ENCODE measurements at places on chromosomes 1 and 21.

GRCh38 chr1:183144752-183145151 is 41.3 kb upstream of the LAMC2 start:
- DNase-seq = no peak

GRCh38 chr1:231836227-231836893 is 209.8 kb downstream of the DISC1 start:
- DNase-seq = no peak

DNA sequence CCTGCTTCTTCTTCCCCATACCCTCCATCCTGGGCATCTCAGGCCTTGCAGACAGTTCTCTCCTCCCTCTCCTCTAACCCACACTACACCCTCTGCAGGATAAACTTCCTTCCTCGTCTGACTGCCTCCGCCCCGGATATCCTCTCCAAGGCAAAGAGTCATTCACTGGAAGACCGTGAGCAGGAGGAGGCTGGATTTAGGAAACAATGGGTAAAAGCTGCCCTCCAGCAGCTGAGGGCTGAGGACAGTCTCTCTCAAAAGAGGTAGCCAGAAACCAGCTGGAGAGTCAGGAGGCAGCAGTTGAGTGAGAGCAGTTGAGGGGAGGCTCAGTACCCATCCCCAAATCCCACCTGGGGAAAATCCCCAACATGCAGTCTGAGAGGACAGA is 1.4 kb downstream of the CSRP1 start:
- no peak for DNase-seq

DNA sequence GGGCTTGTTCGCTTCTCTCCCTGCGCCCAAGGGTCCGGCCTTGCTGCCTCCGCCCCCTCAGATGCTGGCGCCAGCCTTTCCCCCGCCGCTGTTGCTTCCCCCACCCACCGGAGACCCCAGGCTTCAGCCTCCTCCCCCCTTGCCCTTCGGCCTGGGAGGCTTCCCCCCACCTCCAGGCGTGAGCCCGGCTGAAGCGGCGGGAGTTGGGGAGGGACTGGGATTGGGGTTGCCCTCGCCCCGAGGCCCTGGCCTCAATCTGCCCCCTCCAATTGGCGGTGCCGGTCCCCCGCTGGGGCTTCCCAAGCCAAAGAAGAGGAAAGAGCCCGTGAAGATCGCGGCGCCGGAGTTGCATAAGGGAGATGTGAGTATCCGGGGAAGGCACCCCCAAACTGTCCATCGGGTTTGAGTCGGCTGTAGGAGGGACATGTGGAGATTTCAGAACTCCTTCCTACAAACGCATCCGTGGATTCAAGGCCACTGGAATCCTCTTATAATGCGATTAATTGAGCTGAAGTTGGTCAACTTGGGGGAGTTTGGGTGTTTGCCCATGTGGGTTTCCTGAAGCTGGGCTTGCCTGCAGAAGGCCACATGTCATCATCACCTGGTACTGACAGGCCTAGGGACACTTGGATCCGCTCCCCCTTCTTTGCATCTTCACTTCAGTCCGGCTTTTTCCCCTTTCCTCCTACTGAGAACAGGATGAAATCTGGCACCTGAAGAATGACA is 707 bp downstream of the PRCC start:
- no peak for DNase-seq

GRCh38 chr1:76027341-76027740 is 47.2 kb upstream of the ST6GALNAC3 start:
- no peak for DNase-seq

DNA sequence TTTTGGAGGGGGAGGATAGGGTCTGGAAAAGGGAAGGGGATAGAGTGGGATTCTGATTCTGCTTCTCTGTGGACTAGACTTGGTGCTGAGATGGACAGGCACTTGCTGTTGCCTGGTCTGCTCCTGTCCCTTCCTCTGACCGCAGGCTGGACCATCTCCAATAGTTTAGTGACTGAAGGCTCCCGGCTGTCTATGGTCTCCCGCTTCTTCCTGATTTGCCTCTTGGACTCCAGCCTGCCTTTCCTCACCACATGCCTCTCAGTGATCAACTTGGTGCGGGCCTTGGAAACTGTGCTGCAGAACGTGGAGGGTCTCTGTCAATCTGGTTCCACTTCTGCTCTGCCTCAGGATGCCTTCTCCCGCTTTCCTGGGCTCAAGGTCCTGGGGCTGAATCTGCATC is 6.3 kb upstream of the ZSCAN20 start:
- no peak for DNase-seq

DNA sequence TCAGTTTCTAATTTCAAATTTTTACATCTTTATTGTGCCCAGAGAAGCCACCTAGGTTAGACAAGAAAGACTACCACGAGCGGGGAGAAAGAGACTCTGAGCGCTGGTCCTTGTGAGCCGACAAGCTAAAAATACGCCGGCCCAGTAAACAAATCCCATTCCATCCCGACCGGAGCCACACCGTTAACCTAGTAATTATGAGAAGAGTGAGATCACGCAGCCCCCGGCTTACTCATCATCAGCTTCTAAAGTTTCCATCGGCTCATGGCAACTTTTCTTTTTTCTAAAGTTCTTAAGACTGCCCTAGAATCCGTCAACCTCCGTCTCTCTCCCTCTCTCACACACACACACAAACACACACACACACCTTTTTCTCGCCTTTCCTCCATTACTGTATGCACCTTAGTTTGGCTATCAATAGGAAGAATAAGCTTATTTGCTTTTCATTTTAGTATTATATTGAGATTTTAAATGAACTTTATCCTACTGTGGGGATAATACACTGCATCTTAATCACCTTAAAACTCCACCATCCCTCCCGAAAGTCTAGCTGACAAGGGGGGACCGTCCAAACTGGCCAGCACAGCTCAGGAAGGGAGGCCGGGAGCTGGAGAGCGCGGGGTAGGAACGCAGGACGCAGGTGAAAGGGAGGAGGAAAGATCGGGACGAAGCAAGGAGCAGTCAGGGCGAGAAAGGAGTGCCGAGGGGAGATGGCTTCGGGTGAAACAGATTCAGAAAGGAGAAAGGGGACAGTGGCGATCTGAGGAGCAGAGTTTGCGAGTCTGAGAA is 728 bp downstream of the OTUD7B start:
- DNase-seq = peak; percentile 26

- no peak for DNase-seq
Observed at GRCh38 chr1:191371626-191372025, 786.6 kb upstream of the RGS18 start.

- no peak for DNase-seq
Observed at GRCh38 chr1:186374303-186375151, 526 bp downstream of the TPR start.

GRCh38 chr1:228091084-228091483 is 8.6 kb downstream of the ARF1 start:
- no peak for DNase-seq

DNA sequence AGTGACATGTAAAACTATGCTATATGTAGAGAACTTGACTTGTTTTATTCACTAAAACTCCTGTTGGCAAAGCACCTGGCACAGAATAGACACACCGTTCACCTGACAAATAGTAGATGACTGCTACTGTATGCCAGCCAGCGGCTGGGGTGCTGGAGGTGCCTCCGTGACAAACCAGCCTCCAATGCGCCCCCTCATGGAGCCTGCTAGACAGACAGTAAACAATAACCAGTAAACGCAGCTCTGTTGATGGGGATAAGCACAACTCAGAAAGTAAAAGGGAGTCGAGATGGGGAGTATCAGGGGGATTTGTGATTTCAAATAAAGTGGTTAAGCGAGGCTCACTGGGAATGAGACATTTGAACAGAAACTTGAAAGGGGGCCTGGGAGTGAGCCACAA is 107.2 kb downstream of the PRDM2 start:
- no peak for DNase-seq

GRCh38 chr1:206468571-206468970 is 1.7 kb upstream of the IKBKE start:
- no peak for DNase-seq

GRCh38 chr21:38013741-38014140 is 97.5 kb upstream of the KCNJ6 start:
- DNase-seq = no peak

DNA sequence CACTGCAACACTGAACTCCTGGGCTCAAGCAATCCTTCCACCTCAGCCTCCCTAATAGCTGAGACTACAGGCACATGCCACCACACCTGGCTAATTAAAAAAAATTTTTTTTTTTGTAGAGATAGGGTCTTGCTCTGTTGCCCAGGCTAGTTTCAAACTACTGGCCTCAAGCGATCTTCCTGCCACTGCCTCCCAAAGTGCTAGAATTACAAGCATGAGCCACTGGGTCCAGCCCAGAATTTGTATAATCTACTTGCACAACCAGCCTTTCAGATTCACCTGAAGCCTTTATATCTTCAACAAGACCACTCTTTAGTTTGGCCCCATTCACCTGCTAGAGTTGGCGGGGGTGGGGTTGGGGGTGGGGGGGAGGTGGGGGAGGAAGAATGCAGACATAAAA is 181.7 kb upstream of the LMO4 start:
- DNase-seq = no peak

DNA sequence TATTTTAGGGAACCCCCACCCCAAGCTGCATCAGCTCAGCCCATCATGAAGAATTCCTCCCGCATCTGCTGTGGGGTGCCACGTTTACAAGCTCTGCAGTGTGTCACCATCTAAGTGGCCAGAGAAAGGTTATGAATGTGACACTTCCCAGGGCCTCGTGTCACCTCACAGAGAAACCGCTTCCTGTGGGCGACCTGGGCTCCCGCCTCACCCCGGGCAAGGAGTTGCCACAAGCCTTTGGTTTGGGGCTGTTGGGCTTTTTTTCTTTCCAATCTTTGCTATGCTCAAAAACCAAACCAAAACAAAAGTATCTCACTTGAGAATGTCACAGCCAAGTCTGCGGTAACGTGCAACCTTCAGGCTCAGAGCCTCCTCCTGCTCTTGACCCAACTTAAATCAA is 82.1 kb upstream of the ARHGEF16 start:
- no peak for DNase-seq

- no peak for DNase-seq
Observed at GRCh38 chr21:33543505-33544129, 779 bp downstream of the SON start.

DNA sequence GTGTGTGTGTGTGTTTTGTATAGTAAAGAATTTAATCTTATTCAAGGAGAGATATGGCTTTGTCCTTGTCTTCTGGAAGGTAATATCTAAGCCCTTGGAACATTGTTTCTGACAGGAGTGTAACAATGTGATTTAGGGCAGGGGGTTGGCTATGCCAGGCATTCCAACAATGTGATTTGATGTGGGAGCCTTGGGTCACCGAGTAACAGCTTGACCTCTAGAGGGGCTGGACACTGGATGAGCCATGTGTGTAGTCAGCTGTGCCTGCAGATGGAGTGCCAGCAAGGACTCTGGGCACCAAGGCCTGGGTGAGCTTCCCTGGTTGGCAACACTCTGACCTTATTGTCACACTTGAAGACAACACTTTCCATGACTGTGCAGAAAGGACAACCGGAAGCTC is 336.1 kb upstream of the ZP4 start:
- DNase-seq = no peak

DNA sequence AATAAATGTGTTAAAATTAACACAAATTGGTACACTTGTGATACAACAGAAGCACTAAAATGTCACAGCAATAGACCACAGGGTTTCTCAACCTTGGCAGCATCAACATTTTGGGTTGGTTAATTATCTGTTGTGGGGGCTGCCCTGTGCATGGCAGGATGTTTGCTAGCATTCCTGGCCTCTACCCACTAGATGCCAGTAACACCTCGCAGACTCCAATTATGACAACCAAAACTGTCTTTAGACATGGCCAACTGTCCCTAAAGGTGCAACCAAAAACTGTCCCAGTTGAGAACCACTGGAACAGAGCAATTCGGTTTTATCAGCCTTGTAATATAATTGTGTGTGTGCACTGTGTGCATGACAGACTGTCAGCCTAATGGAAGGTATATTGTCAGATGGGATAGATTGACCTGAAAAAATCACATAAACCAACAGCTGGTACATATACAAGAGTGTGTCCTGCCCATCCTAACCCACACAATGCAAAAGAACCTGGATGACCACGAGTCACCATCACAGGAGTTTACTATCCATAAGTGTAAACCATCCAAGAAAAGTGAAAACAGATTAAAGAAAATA is 13.5 kb upstream of the ERG start:
- no peak for DNase-seq

- no peak for DNase-seq
Observed at GRCh38 chr1:214550013-214550856, 1.2 kb downstream of the PTPN14 start.

DNA sequence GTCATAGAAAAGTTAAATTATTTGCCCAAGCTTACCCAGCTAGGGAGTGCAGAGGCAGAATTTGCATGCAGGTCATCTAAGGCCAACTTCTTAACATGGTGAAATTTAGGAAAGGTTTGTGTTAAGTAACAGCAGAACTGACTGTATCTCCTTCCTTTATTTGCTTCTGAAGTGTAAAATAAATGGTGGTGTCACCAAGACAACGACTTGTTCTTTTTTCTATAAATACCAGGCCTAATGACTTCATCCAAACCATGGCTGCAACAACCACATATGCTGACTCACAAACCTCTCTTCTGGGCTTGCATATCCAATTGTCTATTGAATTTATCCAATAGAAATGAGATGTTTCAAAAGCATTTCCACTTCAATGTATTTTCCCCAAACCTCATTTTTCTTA is 19.1 kb downstream of the COL24A1 start:
- no peak for DNase-seq

GRCh38 chr1:222586842-222587241 is 2.9 kb downstream of the TAF1A start:
- no peak for DNase-seq

- DNase-seq = no peak
Observed at GRCh38 chr1:207831517-207832327, 79.2 kb downstream of the CD34 start.

GRCh38 chr1:167964646-167965045 is 27.8 kb upstream of the MPC2 start:
- DNase-seq = no peak

DNA sequence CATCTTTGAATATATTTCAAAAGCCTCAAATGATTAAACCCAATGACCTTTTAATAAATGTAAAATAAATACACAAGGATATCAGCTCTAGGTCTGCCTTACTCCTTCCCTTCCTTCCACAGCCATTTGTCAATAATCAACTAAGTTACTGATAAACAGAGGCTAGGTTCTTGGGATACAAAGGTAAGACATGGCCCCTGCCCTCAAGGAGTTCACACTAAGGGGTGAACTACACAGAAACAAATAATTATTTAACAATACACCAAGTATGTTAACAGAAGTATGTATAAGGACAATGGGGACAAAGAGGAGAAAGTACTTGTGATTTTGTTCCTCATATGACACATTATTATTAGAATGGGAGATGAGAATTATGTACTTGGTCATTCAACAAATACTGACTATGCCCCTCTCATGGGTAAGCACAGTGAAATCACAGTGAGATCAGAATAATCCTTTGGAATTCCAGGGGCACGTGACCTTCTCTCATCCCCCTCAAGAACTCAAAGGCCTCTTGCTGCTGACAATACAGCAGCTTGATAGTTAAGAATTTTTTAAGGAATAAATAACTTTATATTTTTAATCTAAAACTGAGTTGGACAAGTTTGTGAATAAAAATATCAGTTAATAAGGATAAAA is 40.2 kb downstream of the ATP1B1 start:
- no peak for DNase-seq

Measured in cerebellar nuclear complex (tissue), 1 donor.